M059J (cell line): ENCODE measurements at places on chromosomes 12 and 14.
A peak's percentile ranks its signal among the peaks of the same experiment; 100 is the strongest.

DNA sequence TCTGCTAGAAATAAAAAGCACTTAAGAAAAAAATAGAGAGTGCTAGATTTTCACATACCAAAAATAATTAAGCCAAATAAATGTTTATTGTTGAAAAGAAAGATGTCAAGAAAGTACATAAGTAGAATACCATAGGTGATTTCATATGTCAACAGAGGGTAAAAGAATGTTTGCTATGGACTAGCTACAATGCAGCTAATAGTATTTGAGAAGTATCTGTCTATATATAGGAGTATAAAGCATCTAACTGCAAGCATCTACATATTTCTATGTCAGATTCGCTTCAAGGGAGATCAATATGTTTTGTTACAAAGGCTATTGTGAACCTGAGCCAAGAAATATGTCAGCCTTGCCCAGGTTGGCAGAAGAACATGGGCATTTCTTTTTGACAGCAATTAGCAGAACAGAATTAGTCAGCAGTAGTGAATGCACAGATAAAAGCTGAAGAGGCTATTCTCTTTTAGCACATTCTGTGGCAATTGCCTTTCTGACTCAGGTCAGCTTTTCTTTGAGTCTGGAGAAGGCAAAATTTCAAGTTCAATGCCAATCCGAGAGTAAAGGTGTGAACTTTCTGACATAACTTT is 140.1 kb downstream of the ALG10B start:
- DNase-seq: no peak

DNA sequence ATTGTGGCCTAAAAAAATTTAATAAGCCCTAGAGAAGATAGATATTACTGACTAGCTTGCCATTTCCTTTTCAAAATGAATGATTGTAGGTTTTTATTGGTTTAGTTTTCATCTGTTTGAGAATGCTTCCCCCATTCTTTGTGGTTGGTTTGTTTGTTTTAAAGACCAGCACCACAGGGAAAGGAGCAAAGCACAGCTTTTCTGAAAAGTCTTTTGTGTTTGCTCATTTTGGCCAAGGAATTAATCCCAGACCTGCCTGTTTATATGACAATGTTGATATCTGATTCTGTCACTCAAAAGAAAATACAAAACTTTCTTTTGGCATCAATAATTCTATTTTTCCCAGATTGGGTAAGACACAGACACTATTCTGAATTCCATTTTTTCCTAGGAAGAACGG is 312.5 kb upstream of the FLRT2 start:
- DNase-seq: no peak

- DNase-seq: no peak
Observed at GRCh38 chr14:104150136-104151025, 12.0 kb downstream of the KIF26A start.

- no peak for DNase-seq
Observed at GRCh38 chr12:4084573-4084972, 189.0 kb upstream of the CCND2 start.

- no peak for DNase-seq
Observed at GRCh38 chr12:82665142-82665923, 21.4 kb upstream of the TMTC2 start.

DNA sequence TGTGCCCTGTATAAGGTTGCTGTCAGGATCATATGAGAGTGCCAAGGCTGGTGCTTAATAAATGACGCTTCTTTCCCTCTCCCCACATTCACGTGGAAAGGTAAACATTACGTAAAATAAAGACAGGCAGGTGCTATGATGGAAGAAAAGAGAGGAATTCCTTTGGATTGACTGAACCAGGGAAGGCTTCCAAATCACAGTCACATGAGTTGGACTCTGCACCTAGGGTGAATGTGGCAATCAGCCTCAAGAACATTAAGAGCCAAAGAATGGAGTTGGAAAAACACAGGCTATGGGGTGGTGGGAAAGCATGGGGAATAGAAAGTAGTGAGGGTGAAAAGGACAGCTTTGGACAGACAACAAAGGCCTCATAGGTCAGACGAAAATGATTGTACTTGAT is 473.1 kb downstream of the VRK1 start:
- no peak for DNase-seq

DNA sequence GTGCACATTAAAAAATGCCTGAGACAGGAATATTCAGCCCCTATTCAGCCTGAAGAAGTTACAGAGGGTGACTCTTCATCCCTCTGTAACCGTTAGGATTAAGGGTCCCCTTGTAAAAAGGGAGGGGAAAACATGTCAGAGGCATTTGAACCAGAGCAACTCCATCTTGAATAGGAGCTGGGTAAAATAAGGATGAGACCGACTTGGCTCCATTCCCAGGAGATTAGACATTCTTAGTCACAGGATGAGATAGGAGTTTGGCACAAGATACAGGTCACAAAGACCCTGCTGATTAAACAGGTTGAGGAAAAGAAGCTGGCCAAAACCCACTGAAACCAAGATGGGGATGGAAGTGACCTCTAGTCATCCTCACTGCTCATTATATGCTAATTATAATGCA is 19.9 kb upstream of the MDM1 start:
- peak; percentile 76 for DNase-seq

DNA sequence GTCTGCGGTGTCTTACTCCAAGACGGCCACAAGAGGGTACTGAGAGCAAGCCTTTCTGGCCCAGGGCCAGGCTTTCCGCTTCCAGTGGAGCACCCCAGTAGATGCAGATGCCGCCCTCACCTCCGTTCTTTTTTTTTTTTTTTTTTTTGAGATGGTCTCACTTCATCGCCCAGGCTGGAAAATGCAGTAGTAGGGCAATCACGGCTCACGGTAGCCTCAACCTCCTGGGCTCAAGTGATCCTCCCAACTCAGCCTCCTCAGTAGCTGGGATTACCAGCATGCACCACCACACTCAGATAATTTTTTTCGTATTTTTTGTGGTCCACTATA is 5.6 kb upstream of the LBHD2 start:
- DNase-seq: peak; percentile 67

DNA sequence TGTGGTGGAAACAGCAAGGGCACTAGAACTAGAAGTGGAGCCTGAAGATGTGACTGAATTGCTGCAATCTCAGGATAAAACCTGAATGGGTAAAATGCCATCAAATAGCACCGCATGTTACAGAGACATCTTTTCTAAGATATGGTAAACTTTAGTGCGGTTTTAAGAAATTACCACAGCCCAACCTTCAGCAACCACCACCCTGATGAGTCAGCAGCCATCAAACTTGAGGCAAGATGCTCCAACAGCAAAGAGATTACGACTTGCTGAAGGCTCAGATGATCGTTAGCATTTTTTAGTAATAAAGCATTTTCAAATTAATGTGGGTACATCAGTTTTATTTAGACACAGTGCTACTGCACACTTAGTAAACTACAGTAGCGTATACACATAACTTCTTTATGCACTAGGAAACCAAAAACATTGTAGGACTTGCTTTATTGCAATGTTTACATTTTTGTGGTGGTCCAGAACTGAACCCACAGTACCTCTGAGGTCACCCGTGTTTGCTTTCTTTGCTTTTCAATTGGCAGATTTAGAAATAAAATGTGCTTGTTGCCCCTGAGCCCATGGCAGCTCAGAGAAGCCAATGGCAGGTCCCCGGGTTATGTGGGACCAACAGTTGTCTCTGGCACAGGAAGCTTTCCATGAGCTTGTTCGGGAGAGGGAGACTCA is 15.9 kb downstream of the GOLGA3 start:
- DNase-seq: peak; percentile 86

DNA sequence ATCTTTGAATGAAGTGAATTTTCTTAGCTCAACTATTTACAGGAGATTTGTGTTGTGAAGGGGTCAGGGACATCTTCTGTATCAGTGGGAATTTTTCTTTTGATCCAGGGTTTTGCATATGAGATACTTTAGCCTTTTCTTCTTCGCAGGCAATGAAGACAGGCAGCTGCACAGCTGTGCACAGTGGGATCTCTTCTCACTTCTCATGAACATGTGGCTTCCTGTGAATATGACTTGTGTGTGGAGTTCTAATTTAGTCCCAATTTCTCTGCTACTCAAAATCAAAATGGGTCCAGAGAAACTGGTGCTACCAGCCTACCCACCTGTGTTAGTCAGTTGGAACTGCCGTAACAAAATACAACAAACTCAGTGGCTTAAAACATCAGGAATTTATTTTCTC is 37.8 kb downstream of the ARF6 start:
- no peak for DNase-seq

- peak; percentile 46 for DNase-seq
Observed at GRCh38 chr12:1346126-1346525, 248.3 kb downstream of the FBXL14 start.

GRCh38 chr12:131057211-131057721 is 103.6 kb downstream of the ADGRD1 start:
- DNase-seq: no peak

- DNase-seq: peak; percentile 19
Observed at GRCh38 chr12:107477947-107478610, 207.5 kb upstream of the PWP1 start.

DNA sequence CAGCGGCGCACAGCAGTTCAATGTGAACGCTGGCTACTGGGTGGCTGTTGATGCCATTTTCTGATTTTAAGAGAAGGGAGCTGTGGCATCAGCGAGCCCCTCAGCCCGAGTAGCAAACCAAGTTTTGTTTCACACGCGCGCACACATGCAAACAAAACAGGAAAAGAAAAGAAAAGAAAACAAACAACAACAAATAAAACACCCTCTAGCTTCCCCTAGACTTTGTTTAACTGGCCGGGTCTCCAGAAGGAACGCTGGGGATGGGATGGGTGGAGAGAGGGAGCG is 540 bp downstream of the PAX9 start:
- DNase-seq: no peak

GRCh38 chr12:8779281-8779680 is 43.1 kb upstream of the A2ML1 start:
- DNase-seq: no peak

GRCh38 chr14:67425608-67426007 is 13.6 kb upstream of the PLEK2 start:
- no peak for DNase-seq

DNA sequence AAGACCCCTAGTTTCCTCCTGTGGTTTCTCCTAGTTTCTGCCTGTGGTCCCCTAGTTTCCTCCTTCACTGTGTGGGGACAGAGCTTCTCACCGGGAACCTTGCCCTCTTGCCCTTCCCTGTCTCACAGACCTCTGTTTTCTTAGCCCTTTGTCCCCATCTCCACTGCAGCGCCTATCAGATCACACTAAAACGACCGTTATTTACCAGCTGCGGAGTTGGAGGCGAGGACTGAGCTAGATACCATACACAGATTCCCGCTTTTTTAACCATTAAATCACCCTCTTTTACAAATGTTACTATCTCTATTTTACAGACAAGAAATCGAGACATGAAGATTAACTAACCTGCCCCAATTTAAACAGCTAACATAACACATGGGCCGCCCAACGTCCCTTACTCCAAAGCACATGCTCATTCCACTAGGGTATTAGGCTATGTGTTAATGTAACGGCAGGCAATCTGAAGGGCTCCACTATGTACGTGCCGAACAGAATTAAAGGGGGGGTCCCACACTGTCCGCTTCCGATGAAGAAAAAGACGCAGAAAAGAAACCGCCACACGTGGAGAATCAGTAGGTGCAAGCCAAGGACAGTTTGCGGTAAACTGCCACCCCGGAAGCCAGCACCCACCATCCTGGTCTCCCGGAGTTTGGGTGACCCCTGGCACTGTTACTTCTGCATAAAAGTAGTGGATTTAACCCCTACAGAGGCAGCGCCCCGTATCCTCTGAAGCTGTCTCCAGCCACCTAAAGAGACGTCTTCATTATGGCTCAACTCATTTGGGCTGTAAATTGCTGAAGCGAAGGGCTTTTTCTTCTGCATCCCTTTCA is 1.9 kb upstream of the FKBP4 start:
- no peak for DNase-seq

DNA sequence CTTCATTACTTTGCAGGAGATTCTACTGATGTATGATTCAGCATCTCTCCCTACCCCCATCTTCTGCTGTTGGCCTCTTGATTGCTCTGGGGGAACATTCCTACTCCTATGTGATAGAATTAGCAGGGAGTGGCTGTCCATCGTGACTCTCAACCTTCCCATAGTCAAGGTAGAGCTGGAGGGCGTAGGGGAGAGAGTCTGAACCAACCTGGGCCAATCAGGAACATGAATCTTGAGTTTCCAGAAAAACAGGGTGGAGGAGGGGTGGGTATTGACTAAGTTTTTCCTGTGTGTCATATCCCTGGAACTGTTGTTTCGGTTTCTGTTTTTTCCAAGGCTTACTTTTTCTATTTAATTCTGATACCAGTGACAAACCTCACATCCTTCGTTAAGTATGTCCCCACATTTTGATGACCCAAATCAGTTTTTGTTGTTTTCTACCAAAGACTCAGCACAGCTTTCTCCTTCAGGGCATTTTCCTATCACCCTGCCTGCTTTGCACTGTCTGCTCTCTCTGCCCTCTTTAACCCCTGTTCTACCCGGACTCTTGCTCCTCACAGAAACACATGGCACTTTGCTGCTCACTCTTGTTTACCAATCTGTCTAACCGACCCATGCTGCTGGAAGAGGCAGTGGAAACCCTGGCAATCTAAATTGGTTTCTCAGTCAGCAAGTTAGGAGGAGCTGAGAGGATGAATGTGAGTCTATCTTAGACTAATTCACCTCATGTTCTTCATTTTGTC is 1428.3 kb downstream of the AACS start:
- peak; percentile 62 for DNase-seq

DNA sequence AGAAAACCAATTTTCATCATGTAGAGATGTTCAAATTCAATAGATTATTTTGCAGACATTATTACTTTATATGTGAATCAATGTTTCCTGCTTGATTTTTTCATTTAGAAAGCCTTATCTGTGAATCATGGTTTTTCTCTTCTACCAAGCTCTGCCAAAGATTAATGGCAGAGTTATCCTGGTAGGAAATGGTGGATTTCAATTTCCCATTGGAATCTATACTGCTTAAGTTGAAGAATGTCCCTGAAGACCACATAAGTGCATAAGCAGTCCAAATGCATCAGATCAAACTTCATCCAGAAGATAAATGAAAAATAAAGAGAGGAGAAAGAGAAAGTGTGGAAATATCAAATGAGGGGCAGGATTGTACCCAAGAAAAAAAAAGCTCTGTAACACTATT is 5.0 kb downstream of the LUM start:
- DNase-seq: no peak
